NCI-H187 (cell line): ENCODE measurements at places on chromosomes 7 and 10.

GRCh38 chr7:39453743-39454355 lies 112.4 kb upstream of the YAE1 start:
- DNase-seq: no peak

DNA sequence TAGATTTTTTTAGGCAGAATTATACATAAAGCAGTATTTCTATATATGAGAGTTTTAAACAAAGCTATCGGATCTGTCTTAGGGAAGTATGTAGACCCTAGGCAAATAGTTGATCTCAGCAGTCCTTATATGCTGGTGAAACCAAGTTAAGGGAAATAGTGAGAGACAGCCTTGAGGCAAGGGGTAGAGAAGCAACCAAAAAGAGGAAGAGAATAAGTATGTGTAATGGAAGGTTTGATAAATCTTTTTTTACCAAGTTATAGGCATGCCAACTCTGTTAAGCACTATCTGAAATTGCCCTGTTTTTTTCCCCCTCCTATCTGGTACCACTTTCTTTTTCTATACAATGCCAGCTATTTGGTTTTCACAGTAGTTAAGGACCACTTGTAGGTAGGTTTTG lies 19.9 kb downstream of the SPAG6 start:
- no peak for DNase-seq

GRCh38 chr10:60032723-60033122 lies 126.4 kb upstream of the CCDC6 start:
- no peak for DNase-seq

DNA sequence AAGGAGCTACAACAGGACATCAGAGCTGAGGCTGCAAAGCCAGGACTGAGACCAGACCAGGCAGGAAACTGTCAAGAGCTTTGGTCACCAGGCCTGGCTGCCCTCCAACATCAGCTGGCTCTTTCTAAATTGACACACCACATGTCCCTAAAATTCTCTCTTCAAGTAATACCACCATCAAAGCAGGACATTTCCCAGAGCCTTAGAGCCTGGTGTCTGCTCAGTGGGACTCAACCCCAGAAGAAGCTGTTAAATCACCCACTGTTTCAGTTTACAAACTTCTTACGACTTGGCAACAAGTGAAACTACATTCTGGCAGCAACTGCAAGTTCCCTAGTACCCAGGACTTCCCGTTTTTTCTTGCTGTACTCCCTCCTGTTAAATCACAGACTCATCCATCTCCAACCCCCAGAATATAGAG lies 3.8 kb upstream of the IL6 start:
- DNase-seq: no peak

DNA sequence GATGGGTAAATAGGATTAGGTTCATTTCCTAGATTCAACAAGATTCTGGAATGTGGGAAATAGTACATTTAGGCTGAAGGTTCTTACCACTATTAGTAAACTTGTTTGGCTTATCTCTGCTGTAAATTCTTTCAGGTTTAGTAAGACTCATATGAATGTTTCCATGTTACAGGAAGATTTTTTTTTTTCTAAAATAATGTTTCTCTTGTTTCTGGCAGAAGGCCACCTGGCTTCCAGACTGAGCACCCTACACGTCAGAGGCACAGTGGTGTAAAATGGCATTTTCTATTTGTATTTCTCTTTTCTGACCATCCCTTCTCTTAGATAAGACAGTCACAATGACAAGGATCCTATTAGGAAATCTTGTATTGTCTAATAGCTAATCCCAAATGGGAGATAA lies 22.7 kb upstream of the AASS start:
- DNase-seq: no peak

DNA sequence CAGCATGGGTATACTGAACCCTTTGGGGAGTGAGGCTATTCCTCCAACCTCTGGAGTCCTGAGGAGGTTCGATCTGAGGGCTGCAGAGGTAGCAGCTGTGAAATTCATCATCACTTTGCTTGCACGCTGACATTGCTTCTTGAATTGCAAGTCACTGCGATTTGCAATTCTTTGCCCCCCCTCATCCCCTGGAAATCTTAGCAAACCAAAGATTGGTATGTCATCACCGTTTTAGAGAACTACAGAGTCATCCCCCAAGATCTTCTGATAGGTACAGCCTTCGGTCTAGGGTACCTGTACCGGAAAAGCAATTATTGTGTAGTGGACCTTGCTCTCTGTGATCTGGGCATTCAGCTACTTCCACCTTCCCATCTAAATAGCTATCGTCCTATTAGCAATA lies 192.6 kb downstream of the KLF6 start:
- DNase-seq: no peak

- DNase-seq: no peak
Measured at GRCh38 chr7:105118612-105119600, 104.9 kb downstream of the KMT2E start.
